Activated CD4-positive, alpha-beta T cell treated with anti-CD3 and anti-CD28 coated beads, Interleukin-2, amount 10 ng/mL, durations not matched to agents 7 days and 5 days (primary cell): ENCODE measurements at places on chromosomes 3 and 15. TPM values are rescaled to one million over a fixed set of nuclear protein-coding genes. Genes with fewer than 3 reads are reported as not detected.

ATP10A gene
- total RNA-seq = 62.4 TPM

DNA sequence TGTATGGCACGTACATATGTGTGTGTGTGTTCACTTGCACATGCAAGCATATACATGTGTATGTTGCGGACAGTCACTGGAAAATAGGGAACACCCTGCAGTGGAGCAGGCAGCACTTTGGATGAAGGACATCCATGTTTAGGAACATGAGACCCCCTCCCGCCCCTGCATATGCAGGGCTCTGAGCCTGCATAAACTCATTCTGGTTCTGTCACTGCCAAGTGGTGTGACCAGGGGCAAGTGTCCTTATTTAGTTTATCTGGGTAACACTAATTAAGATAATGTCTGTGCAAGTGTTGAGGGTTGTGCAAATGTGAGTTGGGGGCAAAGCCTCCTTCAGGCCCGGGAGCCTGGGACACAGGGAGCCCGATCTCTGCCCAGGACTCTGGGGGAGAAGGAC is 105.7 kb downstream of the CORO2B start:
- H3K36me3 ChIP-seq = no peaks in the 10 kb centered on the region
- H3K27me3 ChIP-seq = no peaks in the 10 kb centered on the region
- H3K27ac ChIP-seq = no peak overlapping the region
- H3K4me1 ChIP-seq = no peaks in the 10 kb centered on the region
- DNase-seq = no peak

DNA sequence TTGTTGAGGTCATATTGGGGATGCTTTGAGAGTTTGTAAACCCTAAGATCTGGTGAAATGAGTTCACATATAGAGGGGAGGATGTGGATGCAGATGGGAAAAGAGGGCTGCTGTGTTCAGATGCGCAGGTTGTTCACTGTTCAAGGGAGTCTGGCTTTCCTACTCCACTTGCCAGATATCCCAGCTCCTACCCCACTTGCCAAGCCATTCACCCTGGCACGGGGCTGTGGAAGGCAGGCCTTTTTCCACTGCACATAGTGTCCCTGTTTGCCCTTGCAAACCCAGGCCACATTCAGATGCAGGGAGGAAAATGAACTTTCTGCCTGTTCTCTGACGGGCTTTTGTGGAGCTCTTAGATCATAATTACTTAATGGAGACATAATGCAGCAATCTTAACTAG is 29.0 kb downstream of the CRABP1 start:
- no peak for DNase-seq
- H3K4me1 ChIP-seq = peaks cover 5% of the 10 kb centered on the region
- H3K36me3 ChIP-seq = no peaks in the 10 kb centered on the region
- H3K27ac ChIP-seq = no peak overlapping the region

DNA sequence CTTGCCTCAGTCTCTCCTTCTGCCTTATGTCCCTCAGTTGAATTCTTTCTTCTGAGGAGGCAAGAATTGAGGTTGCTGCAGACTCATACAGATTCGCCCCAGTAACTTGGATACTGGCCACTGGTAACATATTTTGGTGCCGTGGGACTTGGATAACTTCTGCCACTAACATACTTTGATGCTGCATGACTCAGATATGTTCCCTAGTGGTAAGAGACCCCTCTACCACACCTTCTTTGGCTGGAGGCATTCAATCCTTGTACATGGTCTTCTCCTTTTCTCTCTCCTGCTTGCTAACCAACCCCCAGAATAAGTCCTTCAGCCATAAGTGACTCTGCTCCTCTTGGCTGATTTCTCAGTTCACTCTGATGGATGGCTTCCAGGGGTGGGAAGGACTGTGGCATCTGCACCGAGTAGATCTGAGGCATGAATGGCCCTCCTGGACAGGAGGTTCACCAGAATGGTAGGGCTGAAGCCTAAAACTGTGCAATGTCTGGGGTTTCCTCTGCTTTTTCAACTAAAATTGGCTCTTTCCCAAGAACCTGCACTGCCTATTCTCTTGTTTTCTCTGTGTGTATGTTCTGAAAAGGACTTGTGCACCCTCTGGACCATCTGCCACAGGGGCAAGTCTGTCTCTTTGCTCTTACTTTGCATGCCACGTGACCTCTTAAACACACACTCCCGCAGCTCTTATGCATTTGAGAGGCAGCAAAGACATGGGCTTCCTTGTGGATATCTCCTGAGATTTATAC is 55.5 kb upstream of the FSTL1 start:
- H3K27me3 ChIP-seq = peaks cover 12% of the 10 kb centered on the region
- no peaks in the 10 kb centered on the region for H3K4me1 ChIP-seq
- H3K27ac ChIP-seq = no peak overlapping the region
- no peak overlapping the region for H3K4me3 ChIP-seq
- no peak for DNase-seq

- H3K4me3 ChIP-seq = no peak overlapping the region
- H3K27ac ChIP-seq = no peak overlapping the region
- no peak for DNase-seq
- no peaks in the 10 kb centered on the region for H3K27me3 ChIP-seq
These were observed 567.0 kb upstream of the MCTP2 start for GRCh38 chr15:93664213-93664956.

- H3K27me3 ChIP-seq = no peaks in the 10 kb centered on the region
- H3K36me3 ChIP-seq = no peaks in the 10 kb centered on the region
- H3K27ac ChIP-seq = no peak overlapping the region
These were observed 654.9 kb upstream of the GBE1 start for GRCh38 chr3:82416349-82416748.

ZNF148 gene
- total RNA-seq = 39.3 TPM

DNA sequence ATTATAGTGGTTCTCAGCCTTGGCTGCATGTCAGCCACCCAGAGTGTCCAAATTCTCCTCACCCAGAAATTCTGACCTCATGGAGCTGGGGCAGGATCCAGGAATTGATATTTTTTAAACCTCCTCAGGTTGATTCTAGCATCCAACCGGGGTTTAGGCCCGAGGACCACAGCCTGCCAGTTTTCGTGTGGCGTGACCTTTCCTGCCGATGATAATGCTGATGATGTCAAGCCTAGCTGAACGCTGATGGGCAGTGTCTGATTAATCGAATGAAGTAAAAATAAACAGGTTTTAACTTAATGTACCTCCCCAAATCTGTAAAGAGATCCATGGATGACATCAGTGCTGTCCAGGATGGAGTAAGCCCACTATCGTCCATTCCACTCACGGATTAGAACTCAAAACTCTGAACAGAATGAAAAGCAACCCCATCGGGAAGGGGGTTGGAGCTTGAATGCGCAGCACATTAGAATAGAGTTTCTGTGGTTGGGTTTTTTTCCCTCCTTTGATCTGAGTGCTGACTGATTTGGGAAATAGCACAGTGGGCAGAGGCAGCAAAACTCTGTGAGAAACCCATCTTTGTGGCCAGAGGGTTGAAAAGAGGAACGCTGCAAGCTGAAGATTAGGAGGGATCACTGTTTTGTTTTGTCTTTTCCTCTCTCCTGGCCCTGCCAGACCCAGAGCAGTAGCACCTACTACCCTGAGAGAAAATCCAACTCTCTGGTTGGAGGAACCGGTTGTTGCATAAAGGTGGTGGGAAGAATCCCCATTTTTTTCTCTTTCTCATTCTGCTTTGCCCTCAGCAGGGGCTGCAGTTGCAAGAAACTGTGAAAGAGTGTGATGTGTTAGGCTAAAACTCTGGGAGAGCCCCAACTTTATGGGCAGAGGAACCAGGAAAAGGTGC is 153.9 kb downstream of the APBA2 start:
- peaks cover 1% of the 10 kb centered on the region for H3K27me3 ChIP-seq
- H3K4me1 ChIP-seq = peaks cover 24% of the 10 kb centered on the region
- no peak overlapping the region for H3K27ac ChIP-seq
- no peak for DNase-seq

STAC gene
- 0.12 TPM for total RNA-seq

CDHR4 gene
- total RNA-seq = not detected

GRCh38 chr15:40306908-40307307 is 827 bp downstream of the PLCB2 start:
- H3K36me3 ChIP-seq = peaks cover 26% of the 10 kb centered on the region
- H3K27ac ChIP-seq = peak overlapping the region; percentile 98
- peak overlapping the region; percentile 99 for H3K4me3 ChIP-seq
- peaks cover 4% of the 10 kb centered on the region for H3K27me3 ChIP-seq
- peak; percentile 25 for DNase-seq

DNA sequence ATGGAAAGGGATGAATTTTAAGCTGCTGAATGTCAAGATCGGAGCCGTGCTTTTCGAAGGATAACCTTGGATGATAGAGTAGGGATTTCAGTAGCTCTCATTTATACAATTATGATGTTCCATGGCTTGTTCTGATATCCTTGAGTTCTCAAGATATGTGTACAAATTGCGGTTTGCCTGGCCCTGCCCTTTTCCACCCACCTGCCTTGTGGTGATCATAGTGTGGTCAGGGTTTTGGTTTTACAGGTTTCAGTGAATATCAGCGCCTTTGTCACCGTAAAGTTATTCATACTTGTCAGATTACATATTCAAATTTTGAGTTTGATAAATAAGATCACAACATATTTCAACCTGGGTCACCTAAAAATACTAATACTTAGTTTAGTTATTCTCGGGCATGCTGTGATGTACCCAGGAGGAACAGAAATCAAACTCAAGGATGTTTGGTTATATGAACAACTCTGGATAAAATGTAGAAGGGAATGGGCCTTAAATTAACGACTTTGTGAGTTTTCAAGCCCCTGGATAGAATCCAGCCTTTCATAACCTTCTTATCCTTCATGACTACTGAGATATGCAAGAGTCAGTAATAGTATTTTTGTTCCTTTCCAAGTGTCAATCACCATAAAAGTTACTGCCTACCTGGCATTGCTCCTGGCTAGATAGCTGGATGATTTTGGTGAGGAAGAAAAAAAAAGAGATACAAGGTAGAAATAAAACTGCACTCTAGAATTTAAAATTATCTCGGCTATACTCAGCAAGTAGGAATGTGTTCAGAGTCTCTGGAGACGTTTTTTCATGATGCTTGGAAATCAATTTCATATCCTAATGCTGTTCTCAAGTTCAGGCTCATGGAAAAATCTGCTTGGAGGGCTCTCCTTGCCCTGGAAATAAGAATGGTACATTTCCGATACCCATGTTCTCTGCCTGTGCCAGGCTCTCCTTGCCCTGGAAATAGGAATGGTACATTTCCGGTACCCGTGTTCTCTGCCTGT is 209.2 kb upstream of the TPRG1 start:
- peaks cover 15% of the 10 kb centered on the region for H3K4me1 ChIP-seq
- H3K36me3 ChIP-seq = no peaks in the 10 kb centered on the region
- no peak for DNase-seq
- H3K27me3 ChIP-seq = peaks cover 11% of the 10 kb centered on the region
- no peak overlapping the region for H3K27ac ChIP-seq

UROC1 gene
- total RNA-seq = not detected

- no peak overlapping the region for H3K27ac ChIP-seq
- H3K36me3 ChIP-seq = peaks cover 17% of the 10 kb centered on the region
- no peak for DNase-seq
- no peaks in the 10 kb centered on the region for H3K27me3 ChIP-seq
- H3K4me3 ChIP-seq = no peak overlapping the region
These were observed 782.9 kb upstream of the CFAP20DC start for GRCh38 chr3:59832702-59833101.

DNA sequence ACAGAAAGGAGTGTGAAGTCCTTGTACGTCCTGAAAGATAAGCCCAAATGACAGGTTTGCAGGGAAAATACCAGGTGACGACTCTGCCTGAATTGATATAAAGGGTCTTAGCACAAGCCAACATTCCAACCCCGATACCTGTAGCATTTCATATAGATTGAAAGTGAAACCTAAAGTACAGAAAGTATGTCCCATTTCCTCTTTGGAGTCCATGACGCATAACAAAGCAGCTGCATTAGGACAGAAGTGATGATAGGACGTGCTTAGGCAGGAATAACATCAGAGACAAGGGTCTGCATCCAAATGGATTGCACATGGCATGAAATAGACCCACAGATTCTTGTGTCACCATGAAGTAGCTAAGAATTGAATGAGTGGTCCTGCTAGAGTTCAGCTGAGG is 187.0 kb upstream of the ROBO1 start:
- no peak overlapping the region for H3K4me3 ChIP-seq
- DNase-seq = no peak
- H3K27ac ChIP-seq = no peak overlapping the region
- no peaks in the 10 kb centered on the region for H3K36me3 ChIP-seq
- no peaks in the 10 kb centered on the region for H3K27me3 ChIP-seq

ACTL6A gene
- 89.5 TPM for total RNA-seq

- H3K36me3 ChIP-seq = no peaks in the 10 kb centered on the region
- no peak overlapping the region for H3K27ac ChIP-seq
- DNase-seq = no peak
- H3K4me3 ChIP-seq = no peak overlapping the region
- H3K27me3 ChIP-seq = no peaks in the 10 kb centered on the region
These were observed 315.6 kb upstream of the ATP10A start for GRCh38 chr15:26178640-26179220.

CAND2 gene
- total RNA-seq = 0.84 TPM

GRCh38 chr15:80202641-80203360 is 49.2 kb downstream of the CTXND1 start:
- H3K4me1 ChIP-seq = no peaks in the 10 kb centered on the region
- peaks cover 32% of the 10 kb centered on the region for H3K27me3 ChIP-seq
- no peak overlapping the region for H3K27ac ChIP-seq

DNA sequence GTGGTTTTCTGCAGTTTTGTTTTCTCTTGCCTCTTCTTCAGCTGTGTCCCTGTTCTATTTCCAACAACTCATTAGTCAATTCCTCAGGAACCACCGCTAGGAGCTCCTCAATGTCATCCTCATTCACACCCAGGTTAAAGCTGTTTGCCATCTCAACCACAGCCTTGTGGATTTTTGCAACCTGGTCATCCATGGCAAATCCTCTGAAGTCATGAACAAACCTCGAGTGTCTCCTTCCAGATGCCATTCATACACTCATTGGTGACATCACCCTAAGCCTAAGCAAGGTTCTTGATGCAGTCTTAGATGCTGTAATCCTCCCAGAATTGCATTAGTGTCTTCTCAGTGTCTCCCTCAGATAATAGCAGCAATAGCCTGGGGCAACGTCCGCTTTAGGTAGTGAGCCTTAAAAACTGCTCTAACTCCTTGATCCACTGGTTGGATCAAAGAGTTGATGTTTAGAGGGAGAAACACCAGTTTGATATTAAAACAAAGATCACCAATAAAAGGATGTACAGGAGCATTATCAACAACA is 31.5 kb upstream of the ZNF502 start:
- peaks cover 22% of the 10 kb centered on the region for H3K36me3 ChIP-seq
- DNase-seq = no peak
- peaks cover 2% of the 10 kb centered on the region for H3K27me3 ChIP-seq

PRKAR2A gene
- total RNA-seq = 27.2 TPM

- H3K27me3 ChIP-seq = peaks cover 60% of the 10 kb centered on the region
- no peak overlapping the region for H3K4me3 ChIP-seq
- no peaks in the 10 kb centered on the region for H3K36me3 ChIP-seq
- DNase-seq = no peak
- no peak overlapping the region for H3K27ac ChIP-seq
These were observed 283.1 kb upstream of the NR2F2 start for GRCh38 chr15:96047255-96047931.

GRCh38 chr3:54507876-54508460 is 385.6 kb downstream of the CACNA2D3 start:
- no peak overlapping the region for H3K27ac ChIP-seq
- no peak overlapping the region for H3K4me3 ChIP-seq
- no peaks in the 10 kb centered on the region for H3K4me1 ChIP-seq
- no peak for DNase-seq
